ENCODE measurements at places on chromosomes 6 and 20.
A peak's percentile ranks its signal among the peaks of the same experiment; 100 is the strongest.

DNA sequence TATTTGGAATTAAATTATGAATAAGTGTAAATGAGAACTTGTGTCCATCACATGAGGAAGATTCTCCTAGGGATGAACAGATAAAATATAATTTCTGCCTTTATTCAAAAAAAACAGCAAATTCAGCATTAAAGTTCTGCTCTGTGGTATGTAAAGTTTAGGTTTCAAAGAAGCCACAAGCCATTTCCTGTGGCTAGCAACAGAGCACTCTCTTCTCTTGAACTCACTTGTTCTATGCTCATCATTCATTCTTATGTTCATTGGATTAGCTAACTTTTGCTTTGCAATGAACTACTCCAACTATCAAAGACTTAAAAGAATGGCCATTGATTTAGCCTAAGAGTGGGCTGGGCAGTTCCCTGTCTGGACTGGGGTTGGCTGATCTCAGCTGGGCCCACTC lies 20.8 kb upstream of the SNRPB2 start:
- DNase-seq: no peak

GRCh38 chr6:163226181-163226835 lies 188.2 kb upstream of the QKI start:
- no peak for DNase-seq

DNA sequence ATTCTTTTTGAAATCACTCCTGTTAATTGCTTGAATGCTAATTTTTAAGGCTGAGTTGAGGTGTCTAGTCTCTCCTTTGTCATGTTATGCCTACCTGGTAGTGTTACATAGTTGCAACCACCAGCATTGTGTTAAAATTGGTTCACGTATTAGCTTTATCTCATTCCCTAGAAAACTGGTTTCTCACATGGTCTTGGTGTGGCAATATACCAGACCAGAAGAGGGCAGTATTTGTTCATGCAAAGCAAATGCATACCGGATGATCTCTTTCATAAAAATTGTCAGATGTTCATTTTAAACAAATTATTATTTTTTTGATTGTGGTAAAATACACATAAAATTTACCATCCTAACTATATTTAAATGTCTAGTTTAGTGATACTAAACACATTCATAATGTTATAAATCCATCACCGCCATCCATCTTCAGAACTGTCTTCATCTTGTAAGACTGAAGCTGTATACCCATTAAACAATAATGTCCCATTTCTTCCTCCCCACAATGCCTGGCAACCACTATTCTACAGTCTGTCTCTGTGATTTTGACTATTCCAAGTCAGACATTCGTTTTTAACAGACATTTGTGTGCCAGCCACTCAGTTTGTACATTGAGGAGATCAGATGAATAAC lies 92.8 kb downstream of the ATRN start:
- no peak for DNase-seq

DNA sequence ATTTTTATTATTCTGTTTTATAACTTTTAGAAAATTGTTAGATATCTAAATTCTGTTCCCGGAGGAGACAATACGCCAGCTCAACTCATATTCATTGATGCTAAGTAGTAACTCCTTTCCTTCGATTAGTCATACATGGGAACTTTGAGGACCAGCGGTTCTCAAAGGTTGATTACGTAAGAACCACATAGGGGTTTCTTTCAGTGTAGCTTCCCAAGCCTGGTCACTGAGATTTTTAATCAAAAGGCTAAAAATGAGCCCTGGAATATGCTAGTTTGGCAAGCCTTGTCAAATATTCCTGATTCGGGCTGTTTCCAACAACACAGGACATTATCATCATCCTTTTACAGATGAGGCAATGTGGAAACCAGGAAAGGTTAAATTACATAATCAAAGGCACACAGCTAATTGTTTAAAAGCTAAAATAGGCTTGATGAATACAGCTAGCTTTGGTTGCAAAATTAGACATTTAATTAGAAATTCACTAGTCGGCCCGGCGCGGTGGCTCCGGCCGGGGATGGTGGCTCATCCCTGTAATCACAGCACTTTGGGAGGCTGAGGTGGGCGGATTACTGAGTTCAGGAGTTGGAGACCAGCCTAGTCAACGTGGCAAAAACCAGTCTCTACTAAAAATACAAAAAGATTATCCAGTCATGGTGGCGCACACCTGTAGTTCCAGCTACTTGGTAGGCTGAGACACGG lies 14.6 kb upstream of the MEI4 start:
- DNase-seq: no peak

DNA sequence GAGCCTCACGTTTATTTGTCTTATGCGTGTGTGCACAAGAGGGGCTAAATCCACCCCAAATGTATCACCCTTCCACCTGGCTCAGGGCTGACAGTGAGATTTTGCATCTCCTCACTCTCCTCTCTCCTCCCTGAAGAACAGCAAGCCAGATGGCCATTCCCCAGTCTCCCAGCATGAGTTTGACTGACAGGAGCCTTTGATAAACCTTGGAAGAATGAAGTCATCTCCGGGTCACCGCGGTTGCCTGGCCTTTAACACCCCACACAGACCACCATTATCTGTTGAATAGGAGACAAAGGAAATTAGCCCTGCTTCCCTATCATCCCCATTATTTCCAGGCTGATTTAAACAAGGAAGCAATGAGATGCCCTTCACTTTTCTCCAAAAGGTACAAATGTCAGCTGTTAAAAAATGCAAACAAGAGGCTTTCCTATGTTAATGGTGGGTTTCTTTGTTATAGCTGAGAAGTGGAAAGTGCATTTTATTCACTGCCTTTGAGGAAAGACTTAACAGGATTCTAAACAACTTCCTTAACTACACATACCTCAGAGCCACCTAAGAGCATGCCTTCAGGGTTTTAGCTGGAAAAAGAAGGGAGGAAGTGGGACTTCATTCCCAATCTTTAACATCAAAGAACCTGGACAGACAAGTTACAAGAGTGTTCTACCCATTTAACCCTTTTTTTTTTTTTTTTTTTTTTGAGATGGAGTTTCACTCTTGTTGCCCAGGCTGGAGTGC lies 524.8 kb upstream of the ID4 start:
- DNase-seq: no peak

- no peak for DNase-seq
Measured at GRCh38 chr20:56428410-56428809, 16.4 kb downstream of the CASS4 start.

- DNase-seq: no peak
Measured at GRCh38 chr6:144690666-144691065, 405.5 kb downstream of the UTRN start.

DNA sequence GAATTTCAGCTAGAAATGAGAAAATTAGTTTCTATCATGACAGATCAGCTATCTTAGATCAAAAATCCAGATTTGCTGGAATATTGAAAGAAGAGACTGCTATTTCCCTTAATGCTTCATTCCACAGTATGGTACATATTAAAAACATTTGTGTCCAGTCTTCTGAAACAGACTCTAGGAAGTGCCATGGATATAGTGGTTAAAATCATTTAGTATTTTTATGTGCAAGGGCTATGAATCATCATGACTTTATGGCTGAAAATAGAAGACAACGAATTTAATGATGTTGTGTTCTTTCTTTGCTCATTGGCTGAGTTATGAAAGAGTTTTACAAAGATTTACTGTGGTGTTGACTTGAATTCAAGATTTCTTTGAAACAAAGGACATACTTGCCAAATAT lies 146.6 kb downstream of the ANKRD60 start:
- DNase-seq: no peak

GRCh38 chr6:21955951-21956350 lies 340.9 kb downstream of the PRL start:
- DNase-seq: no peak

DNA sequence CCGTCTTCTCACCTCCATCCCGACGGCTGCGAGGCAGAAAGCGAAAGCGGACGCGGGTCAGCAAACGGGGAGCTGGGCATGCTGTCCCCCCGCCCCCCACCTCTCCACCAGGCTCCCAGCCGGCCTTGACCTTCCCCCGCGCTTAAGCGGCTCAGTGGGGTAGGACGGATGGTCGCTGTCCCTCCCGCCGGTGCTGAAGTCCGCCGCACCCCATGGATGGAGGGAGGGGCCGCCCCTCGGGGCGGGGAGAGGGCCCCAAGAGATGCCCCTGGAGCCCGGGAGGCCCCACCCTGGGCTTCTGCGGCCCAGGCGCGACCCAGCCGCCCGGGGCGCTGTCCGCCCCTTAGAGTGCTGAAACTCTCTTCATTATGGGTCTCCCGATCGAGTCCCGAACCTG lies at the start of gene KCNB1:
TSS of gene KCNB1 (minus strand) at position 48 of the 397 bp plus-strand sequence. CDS start 188 bp downstream, outside the sequence.
- peak; percentile 22 for DNase-seq

DNA sequence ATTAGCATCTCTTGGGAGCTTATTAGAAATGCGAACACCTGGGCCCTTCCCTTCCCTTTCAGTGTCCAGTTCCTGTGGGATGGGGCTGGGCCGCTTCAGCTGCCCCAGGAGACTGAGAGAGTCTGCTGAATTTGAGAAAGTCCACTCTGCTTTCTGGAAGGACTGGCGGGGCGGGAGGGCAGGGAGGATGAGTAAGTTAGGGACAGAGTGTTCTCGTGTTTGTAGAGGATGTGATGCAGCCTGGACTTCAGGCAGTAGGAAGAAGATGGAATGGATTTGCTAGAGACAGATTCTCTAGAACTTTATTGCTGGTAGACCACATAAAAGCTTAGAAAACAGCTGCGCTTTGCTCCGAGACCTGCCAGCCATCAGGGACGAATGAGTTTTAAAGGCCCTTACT lies 1.1 kb upstream of the TULP4 start:
- DNase-seq: no peak

GRCh38 chr20:16175322-16175961 lies 397.8 kb downstream of the KIF16B start:
- no peak for DNase-seq

GRCh38 chr6:111740506-111740905 lies 132.7 kb downstream of the FYN start:
- no peak for DNase-seq

DNA sequence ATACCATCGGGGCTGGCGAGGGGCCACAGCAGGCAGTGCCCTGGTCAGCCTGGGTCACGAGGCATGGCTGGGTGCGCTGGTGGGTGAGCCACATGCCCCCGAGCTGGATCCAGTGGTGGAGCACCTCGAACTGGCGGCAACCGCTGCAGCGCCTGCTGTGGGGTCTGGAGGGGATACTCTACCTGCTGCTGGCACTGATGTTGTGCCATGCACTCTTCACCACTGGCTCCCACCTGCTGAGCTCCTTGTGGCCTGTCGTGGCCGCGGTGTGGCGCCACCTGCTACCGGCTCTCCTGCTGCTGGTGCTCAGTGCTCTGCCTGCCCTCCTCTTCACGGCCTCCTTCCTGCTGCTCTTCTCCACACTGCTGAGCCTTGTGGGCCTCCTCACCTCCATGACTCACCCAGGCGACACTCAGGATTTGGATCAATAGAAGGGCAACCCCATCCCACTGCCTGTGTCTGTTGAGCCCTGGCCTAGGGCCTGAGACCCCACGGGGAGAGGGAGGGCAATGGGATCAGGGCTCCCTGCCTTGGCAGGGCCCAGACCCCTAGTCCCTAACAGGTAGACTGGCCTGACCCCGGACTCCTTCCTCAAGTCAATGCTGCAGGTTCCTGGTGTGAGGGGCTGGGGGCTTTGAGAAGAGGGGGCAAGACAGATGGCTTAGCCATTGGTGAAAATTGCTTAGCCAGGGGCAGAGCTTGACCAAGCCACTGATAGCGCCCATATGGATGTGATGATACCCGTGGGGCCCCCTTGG lies 598 bp downstream of the TMEM239 start:
- DNase-seq: no peak

DNA sequence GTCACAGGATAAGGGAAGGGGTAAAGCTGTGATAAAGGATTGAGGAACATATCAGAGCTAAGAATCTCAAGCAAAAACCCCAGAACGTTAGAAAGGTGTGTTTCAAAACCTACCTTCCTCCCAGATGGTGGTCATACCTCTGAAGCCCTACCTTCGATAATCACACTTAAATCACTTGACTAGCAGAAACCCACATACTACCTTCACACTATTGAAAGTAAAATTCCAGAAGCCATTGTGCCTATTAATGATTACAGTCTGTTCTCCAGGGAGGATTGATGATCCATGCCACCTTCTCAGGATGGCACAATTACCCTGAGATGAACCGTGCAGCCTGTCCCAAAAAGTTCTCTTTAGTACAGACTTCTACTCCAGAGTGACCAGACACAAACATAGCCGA lies 72.3 kb upstream of the SOX4 start:
- DNase-seq: no peak

GRCh38 chr6:167291623-167292300 lies 647 bp downstream of the UNC93A start:
- no peak for DNase-seq

DNA sequence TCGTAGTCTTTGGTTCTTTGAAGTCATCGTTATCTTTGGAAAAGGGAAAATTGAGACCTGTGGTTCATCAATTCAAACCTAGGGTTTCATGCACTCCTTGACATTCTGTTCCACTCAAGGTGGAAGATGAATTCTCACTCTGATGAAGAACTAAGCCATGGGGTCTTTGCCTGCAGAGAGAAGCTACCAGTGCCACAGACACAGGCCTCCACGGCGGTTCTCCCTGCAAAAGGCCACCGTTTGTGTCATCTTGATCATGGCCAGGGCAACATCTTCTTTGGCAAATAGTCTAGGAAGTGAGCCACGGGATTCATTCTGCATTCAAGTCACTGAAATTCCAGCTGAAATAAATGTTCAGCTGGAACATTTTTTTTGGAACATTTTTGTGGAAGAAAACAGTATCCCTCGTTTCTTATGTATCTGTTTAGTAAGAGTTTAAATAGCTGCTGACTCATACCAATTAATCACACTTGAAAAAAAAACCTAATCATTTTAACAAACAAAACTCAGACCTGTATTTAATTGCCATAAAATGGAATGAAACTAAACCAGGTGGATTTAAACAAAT lies 206.0 kb upstream of the FOXQ1 start:
- no peak for DNase-seq

DNA sequence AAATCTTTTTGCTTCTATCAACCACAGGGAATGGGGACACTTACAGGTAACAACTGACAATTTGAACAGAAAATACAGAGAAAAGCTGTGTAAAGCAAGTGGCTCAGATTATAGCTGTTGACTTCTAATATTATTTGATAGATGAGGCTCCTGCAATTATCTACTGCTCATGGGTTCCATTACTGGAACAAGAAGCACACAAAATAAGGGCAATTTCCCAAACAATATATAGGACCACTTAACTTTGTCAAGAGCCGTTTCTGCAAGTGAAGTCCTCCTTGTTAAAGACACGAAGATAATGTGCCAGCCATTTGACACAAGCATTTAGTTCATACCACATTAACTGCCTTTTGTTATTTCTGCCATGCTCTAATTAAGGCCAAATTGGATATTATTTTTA lies 315.5 kb upstream of the ARID1B start:
- no peak for DNase-seq

- no peak for DNase-seq
Measured at GRCh38 chr20:48769069-48769983, 58.5 kb downstream of the PREX1 start.

DNA sequence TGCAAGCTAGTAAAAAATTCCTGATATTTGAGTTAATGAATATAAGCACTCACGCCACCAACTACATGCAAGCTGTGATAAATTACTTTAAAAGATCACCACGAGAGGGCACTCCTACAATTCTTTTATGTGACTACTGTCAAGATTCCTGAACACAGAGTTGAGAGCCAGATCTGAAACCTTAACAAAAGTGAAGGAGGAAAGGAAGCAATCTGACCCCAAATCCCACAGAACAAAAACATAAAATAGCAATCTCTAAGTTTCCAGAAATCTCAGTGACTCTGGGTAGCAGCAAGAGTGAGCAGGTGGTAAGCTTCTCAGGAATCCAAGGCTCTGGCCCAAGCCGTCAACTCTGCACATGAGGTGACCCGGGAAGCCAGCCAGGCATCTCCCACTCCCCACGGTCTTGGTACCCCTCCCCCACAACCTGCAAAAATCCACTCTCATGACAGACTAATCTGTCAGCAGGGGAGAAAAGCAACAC lies 55.1 kb downstream of the STAU1 start:
- no peak for DNase-seq

- no peak for DNase-seq
Measured at GRCh38 chr6:48736501-48737206, 625.7 kb upstream of the PTCHD4 start.
